Peyer's patch (tissue), 4 donors: ENCODE measurements at places on chromosomes 11 and 22. TPM values are rescaled to one million over a fixed set of nuclear protein-coding genes. Genes with fewer than 3 reads are reported as not detected.

GRCh38 chr11:86511086-86511551, 136.4 kb downstream of the CCDC81 start:
- DNase-seq: no peak
- no peak overlapping the region for H3K4me3 ChIP-seq
- H3K27ac ChIP-seq: no peak overlapping the region
- H3K27me3 ChIP-seq: no peaks in the 10 kb centered on the region

DNA sequence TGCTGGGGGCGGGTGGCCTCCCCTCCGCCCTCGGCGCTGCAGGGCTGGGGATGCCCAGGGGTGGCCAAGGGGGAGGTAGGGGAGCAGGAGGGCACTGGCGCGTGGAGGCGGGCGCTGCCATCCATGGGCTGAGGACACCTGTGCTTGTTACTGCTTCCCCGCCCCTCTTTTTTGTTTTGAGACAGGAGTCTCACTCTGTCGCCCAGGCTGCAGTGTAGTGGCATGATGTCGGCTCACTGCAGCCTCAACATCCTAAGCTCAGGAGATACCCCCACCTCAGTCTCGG, 683 bp upstream of the FADS3 start:
- peaks cover 6% of the 10 kb centered on the region for H3K4me1 ChIP-seq
- H3K36me3 ChIP-seq: no peaks in the 10 kb centered on the region

GRCh38 chr11:124190298-124191139, 7.4 kb downstream of the OR10D3 start:
- H3K4me3 ChIP-seq: no peak overlapping the region
- H3K27ac ChIP-seq: no peak overlapping the region
- peaks cover 6% of the 10 kb centered on the region for H3K4me1 ChIP-seq
- H3K36me3 ChIP-seq: no peaks in the 10 kb centered on the region

TYR gene
- not detected for total RNA-seq

GRCh38 chr11:27411328-27411727, 48.3 kb upstream of the CCDC34 start:
- H3K4me1 ChIP-seq: no peaks in the 10 kb centered on the region
- no peaks in the 10 kb centered on the region for H3K27me3 ChIP-seq
- H3K36me3 ChIP-seq: no peaks in the 10 kb centered on the region
- DNase-seq: no peak

CHST1 gene
- 1.2 TPM for total RNA-seq

- H3K27ac ChIP-seq: peak overlapping the region; percentile 38
- DNase-seq: no peak
- H3K4me3 ChIP-seq: no peak overlapping the region
- no peaks in the 10 kb centered on the region for H3K36me3 ChIP-seq
- H3K27me3 ChIP-seq: no peaks in the 10 kb centered on the region
These were observed 45.7 kb downstream of the PACS1 start for GRCh38 chr11:66115638-66116301.

DNA sequence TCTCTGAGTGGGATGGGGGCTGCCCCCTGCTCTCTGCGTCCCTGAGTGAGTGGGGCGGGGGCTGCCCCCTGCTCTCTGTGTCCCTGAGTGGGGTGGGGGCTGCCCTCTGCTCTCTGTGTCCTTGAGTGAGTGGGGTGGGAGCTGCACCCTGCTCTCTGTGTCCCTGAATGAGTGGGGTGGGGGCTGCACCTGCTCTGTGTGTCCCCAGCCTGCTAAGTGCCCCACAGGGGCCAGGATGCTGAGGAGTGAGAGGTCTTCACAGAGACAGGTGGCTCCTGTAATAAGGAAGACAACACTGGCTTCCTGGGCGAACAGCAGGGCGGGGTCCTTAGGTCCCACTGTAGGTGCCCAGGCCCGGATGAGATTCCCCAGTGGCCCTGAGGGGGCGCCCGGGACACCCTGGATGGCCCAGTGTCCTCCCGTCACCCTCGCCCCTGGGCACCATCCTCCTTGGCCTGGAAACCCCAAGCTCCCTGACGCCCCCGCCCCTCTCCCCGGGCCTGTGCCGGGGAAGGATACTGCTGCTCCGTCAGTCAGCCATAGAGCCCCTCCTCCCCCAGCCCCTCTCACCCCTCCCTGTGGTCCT, 3.8 kb upstream of the CCDC188 start:
- no peak overlapping the region for H3K27ac ChIP-seq
- H3K4me3 ChIP-seq: no peak overlapping the region
- H3K27me3 ChIP-seq: no peaks in the 10 kb centered on the region

HEPACAM gene
- total RNA-seq: not detected

GRCh38 chr22:25623310-25623734, 58.8 kb downstream of the GRK3 start:
- no peak for DNase-seq
- no peak overlapping the region for H3K4me3 ChIP-seq
- H3K36me3 ChIP-seq: no peaks in the 10 kb centered on the region
- no peak overlapping the region for H3K27ac ChIP-seq

SPA17 gene
- not detected for total RNA-seq

DNA sequence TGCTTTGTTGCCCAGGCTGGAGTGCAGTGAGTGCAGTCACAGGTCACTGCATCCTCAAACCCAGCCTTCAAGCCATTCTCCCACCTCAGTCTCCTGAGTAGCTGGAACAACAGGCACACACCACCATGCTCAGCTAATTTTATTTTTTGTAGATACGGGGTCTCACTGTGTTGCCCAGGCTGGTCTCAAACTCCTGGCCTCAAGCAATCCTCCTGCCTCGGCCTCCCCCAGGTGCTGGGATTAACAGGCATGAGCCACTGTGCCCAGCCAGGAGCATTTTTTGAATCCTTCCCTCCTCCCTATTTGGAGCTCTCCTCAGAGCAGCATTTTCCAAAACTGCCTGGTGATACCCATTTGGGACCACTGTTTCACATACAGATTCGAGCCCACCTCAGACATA, 77.2 kb downstream of the NCAPD3 start:
- H3K4me3 ChIP-seq: no peak overlapping the region
- H3K27me3 ChIP-seq: no peaks in the 10 kb centered on the region
- DNase-seq: no peak
- H3K36me3 ChIP-seq: no peaks in the 10 kb centered on the region
- no peaks in the 10 kb centered on the region for H3K4me1 ChIP-seq
- H3K27ac ChIP-seq: no peak overlapping the region

GSTT4 gene
- not detected for total RNA-seq

- H3K4me3 ChIP-seq: no peak overlapping the region
- peak; percentile 2 for DNase-seq
- H3K27me3 ChIP-seq: no peaks in the 10 kb centered on the region
These were observed 3.5 kb upstream of the UVRAG start for GRCh38 chr11:75811485-75811884.

C22orf42 gene
- not detected for total RNA-seq

DNA sequence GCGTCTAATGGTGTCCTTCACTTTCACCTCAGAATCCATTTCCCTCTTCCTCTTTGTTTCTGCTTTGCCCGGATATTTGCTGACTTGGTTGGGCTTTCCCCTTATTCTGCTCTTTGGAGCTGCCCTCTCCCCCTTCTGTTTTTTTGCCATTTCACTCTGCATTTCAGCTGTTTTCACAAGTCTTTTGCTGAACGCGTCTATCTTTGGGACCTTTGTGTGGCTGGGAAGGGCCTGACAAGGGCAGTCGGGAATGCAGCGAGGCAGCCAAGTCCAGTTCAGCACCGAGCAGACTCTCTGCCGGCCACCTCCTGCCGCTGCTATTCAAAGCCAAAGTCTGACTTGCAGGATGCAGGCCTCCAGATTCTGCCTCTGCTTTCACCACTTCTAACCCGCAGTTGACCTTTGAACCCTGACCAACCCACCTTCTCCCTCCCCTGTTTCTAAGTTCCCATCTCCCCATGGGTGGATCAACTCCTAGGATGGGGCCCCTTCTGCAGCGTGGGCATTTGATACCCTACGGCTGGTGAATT, 38.2 kb downstream of the FEZ1 start:
- H3K36me3 ChIP-seq: no peaks in the 10 kb centered on the region
- no peaks in the 10 kb centered on the region for H3K27me3 ChIP-seq
- peaks cover 5% of the 10 kb centered on the region for H3K4me1 ChIP-seq
- no peak overlapping the region for H3K27ac ChIP-seq

SLC5A1 gene
- 1,009 TPM for total RNA-seq

FLRT1 gene
- total RNA-seq: not detected

- H3K4me3 ChIP-seq: no peak overlapping the region
- no peaks in the 10 kb centered on the region for H3K36me3 ChIP-seq
- H3K4me1 ChIP-seq: no peaks in the 10 kb centered on the region
- DNase-seq: no peak
- no peak overlapping the region for H3K27ac ChIP-seq
- no peaks in the 10 kb centered on the region for H3K27me3 ChIP-seq
These were observed 153.0 kb downstream of the LRRC4C start for GRCh38 chr11:41306431-41306830.

OR5P2 gene
- not detected for total RNA-seq

DNA sequence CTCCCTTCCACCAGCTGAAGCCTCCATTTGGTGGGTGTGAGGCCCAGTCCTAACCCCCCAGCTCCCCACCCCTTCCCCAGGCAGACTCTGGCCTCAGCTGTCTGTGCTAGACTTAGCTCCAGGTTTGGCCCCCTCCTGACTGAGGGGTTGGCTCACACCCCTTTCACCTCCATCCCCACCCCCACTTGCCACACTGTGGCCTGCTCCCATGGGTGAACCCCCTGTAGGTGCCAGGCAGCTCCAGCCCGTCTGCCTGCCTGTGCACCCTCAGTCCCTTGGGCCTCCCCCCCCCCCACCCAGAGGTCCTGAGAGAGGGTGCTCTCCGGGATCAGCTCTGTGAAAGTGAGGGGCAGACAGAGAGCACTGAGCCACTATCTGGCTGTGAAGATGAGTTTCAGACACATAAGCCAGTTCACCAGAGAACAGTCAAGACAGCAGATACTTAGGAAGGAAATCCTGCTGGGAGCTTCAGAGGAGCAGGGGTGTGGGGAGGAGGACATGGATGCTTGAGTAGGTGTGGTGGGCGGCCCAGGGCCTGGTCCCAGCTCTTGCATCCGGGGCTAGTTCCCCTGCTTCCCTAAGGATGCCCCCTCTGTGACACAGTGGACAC, 36.2 kb downstream of the PPM1F start:
- H3K36me3 ChIP-seq: no peaks in the 10 kb centered on the region
- H3K27me3 ChIP-seq: no peaks in the 10 kb centered on the region
- no peak overlapping the region for H3K27ac ChIP-seq
- DNase-seq: no peak

DNA sequence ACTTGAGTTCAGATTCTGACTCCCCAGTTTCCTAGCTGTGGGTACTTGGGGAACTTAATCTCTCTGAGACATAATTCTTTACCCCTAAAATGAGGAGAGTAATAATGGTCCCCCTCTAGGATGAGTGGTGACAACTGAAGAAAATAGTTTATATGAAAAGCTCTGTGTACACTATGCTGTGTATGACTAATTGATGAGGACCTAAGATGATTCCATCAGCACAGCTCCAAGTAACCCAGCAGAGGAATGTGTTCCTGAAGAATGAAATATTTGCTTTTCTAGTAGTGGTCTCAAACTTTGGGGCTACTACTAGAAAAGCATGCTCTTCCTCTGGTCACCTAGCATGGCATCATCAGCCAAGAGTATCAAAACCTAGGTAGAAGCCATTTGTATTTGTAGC, 217.3 kb upstream of the NARS2 start:
- H3K27me3 ChIP-seq: no peaks in the 10 kb centered on the region
- H3K27ac ChIP-seq: no peak overlapping the region
- no peaks in the 10 kb centered on the region for H3K4me1 ChIP-seq
- DNase-seq: no peak
- H3K36me3 ChIP-seq: no peaks in the 10 kb centered on the region

OLFML1 gene
- 4.0 TPM for total RNA-seq

OR6T1 gene
- total RNA-seq: not detected

GRCh38 chr22:41596776-41597634, 7.4 kb upstream of the PMM1 start:
- peak; percentile 70 for DNase-seq
- H3K4me1 ChIP-seq: no peaks in the 10 kb centered on the region
- no peaks in the 10 kb centered on the region for H3K36me3 ChIP-seq
- H3K27me3 ChIP-seq: no peaks in the 10 kb centered on the region
- no peak overlapping the region for H3K4me3 ChIP-seq

NRXN2 gene
- 4.2 TPM for total RNA-seq

DNA sequence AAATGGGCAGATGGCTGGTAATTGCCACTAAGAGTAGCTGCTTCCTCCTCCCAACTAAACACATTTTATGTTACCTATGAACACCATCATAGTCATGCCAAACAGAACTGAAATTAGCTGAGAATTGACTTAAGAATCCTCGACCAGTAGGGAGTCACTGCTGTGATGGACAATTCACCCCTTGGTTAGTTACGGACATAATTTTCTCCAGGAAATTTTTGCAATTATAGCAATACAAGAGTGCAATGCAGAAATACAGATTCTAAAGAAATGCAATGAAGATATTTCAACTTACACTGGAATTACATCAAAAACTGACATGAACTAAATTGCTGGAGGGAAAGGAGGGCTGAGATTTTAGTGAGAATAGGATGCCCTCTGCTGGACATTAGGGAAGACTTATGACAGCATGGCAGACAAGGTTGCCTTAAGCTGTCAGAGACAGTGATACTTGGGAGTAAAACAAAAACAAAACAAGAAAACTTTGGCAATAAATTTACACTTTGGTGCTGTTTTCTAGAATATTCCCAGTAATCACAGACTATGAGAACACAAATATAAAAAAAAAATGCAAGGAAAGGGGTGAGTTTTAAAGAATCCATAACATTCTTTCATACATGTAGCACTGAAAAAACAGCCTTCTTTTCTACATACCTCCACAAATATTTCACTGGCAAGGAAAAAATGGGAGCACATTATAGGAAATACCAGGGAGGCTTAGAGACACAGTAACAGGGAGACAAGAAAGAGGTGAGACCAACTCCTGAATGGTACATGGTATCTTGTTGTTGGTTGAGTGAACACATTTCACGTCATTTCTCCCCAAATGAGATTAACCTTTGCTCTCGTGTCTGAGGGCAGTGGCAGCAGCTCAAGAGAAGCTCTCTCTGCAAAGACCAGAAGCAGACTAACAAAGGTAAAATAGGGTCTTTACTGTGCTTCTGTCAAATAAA, 11.2 kb upstream of the PPP2R1B start:
- no peaks in the 10 kb centered on the region for H3K27me3 ChIP-seq
- peak; percentile 54 for DNase-seq
- no peaks in the 10 kb centered on the region for H3K4me1 ChIP-seq
- H3K4me3 ChIP-seq: no peak overlapping the region
- H3K27ac ChIP-seq: no peak overlapping the region
- no peaks in the 10 kb centered on the region for H3K36me3 ChIP-seq

DNA sequence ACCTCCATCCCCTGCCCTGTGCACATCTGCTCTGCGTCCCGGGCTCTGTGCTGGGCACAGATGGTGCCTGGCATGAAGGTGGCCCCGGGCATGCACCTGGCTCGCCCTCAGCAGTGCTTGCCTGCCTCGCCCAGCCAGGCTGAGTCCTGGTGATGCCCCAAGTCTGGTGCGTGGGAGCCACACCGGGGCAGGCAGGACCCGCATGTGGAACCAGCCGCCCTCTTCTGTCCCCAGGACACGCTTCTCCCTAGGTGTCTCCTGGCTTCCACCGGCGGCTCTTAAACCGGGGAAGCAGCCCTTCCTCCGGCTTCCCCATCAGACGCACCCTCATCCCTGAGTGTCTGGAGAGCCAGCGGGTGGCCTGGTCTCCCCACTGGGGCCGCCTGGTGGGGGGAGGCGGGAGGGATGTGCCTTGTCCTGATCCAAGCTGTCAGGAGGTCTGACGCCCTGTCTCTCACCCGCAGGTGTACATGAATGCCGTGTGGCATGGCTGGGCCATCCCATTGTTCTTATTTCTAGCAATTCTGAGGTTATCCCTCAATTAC, 45.0 kb downstream of the GRAMD4 start:
- no peaks in the 10 kb centered on the region for H3K27me3 ChIP-seq
- no peak for DNase-seq
- no peaks in the 10 kb centered on the region for H3K4me1 ChIP-seq
